ENCODE measurements at places on chromosomes 16 and 17.

- DNase-seq: no peak
Measured at GRCh38 chr17:14269473-14269872, 31.4 kb upstream of the HS3ST3B1 start.

GRCh38 chr17:63316100-63316499 is 130.0 kb downstream of the CYB561 start:
- no peak for DNase-seq

DNA sequence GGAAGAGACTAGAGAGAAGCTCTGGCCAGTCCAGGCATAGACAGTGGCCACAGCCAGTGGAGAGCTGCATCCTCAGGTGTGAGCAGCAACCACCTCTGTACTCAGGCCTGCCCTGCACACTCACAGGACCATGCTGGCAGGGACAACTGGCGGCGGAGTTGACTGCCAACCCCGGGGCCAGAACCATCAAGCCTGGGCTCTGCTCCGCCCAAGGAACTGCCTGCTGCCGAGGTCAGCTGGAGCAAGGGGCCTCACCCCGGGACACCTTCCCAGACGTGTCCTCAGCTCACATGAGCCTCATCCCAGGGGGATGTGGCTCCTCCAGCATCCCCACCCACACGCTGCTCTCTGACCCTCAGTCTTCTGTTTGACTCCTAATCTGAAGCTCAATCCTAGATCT is 3.2 kb downstream of the RHBDF1 start:
- DNase-seq: no peak

- DNase-seq: no peak
Measured at GRCh38 chr16:24114876-24115275, 141.3 kb upstream of the CACNG3 start.

GRCh38 chr16:68380676-68381362 is 67.5 kb downstream of the SMPD3 start:
- DNase-seq: no peak

DNA sequence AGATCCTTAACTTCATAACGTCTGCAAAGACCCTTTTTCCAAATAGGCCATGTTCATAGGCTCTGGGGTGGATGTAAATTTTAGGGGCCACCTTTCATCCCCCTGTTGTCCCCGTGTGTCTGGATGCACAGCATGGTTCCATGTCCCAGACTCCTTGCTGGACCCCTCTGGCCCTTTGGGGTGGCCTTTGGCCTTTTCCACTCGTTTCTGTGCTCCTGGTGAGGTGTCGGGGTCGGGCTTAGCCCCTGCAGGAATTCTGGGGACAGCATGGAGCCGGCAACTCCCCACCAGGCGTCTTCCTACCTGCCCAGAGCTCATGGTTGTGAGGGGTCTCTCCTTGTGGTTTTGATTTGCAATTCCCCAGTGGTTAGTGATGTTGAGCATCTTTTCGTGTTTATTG is 183.5 kb downstream of the SEC14L1 start:
- DNase-seq: no peak
